Activated CD8-positive, alpha-beta memory T cell treated with anti-CD3 and anti-CD28 coated beads, Interleukin-2, amount 50 U/mL, for 48 hours (primary cell): ENCODE measurements at places on chromosomes 2 and 18.

DNA sequence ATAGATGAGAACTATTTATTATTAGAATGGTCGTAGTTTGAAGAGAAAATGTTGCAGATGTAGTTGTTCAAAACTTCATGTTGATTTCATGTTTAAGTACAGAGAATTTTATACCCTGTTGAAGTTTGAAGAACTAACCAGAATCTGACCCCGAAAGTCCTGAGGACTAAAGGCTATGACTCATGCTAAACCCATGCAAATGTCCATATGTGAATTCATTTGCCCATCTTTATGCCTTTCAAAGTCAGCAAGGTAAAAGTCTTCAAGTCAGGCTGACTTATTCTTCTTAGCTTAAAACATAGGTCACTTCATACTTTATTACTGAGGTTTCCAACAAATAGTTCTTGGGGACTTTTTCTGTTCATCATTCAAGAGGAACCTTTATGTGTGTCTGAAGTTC lies 185.5 kb downstream of the CCDC85A start:
- DNase-seq: no peak

GRCh38 chr18:13287372-13287771 lies 68.8 kb downstream of the LDLRAD4 start:
- no peak for DNase-seq

DNA sequence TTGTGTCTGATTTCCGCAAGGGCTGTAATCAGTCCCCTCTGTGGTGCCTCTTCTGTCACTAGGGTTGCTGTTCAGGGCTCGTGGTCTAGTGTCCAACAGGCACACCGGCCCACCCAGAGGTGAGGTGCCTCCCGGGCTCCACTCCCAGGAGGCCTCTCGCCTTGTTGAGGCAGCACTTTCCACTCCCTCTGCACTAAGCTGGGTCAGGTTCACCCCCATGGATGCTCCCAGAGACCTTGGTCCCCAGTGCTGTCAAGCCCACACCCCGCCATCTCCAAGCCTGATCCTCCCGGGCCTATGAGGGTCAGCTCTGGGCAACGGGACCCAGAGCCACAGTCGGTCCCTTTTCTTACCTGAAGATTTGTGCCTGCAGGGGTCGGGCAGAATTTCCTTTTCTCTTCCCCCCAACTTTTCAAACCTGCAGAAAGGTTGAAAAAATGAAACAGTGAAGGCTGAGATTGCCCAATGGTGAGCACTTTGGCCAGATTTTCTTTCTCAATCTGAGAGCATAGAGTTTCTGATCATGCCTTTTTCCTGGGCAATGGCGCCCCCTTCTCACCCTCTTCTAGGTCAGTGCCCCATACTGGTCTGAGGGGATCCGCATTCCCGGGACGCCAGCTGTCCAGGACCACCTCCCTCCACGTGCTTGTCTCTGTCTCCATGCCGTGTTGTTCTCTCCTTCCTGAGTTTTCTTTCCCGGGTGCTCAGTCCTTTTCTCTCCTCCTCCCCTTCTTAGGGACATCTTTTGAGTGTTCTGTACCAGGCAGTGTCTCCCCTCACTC lies 148.0 kb downstream of the ASB1 start:
- no peak for DNase-seq

DNA sequence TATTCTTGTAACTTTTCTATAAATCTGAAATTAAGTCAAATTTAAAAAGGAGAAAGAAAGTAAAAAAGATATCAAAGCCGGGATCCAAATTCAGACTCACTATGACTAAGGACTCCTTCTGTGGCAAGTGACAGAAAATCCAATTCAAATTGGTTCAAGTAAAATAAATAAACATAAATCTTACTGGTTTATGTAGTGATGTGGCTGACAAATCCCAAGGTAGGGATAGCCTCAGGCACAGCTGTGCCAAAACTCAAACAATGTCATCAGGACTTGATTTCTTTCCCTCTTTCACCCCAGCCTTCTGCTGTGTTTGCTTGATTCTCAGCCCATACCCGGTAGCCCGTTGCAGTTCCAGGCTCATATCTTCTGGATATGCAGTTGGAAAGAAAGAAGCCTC lies 284.6 kb downstream of the SP3 start:
- no peak for DNase-seq

GRCh38 chr2:202278036-202278760 lies 12.6 kb downstream of the NOP58 start:
- no peak for DNase-seq

GRCh38 chr2:172944794-172945509 lies 130.7 kb upstream of the MAP3K20 start:
- DNase-seq: no peak

DNA sequence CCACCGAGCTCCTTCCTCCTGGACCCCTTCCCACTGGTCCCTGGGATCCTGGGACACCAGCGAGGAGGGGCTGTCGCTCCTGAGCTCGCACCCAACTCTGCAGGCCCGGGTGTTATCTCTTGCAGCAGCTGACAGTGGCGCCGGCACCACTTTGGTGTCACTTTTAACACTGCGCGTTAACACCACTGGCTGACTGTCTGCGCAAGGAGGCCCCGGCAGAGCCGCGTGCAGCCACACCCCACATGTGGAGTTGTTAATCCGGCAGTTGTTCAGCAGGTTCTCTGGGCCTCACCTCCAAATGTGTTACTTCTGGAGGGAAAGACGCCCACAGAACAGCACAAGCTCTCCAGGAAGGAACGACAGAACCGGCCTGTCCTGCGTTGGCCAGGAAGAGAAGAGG lies 155.0 kb upstream of the GLI2 start:
- no peak for DNase-seq

DNA sequence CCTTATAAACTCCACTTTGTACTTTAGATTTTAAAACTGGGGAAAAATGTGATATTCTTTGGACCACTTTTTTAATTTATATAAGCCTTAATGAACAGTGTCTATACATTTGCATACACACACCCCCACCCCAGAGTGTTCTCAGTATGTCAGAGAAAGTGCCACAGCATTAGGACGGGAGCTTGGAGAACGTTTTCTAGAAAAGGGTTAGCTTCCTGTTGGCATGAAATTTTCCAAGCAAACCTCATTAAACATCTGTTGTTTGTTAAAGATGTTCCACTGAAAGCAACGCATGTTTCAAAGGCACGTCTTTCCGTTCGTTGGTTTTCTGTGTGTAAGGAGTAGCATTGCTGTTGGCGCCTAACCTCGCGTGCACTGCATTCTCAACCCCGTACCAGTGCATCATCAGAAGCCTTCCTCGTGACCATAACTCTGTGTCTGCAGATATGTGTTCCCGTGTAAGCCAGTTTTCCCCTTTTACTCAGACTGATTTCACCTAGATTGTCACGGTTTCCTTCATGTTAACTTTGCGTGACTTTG lies 228.5 kb downstream of the ALPK2 start:
- no peak for DNase-seq

- DNase-seq: no peak
These were observed 6.8 kb downstream of the MEIS1 start for GRCh38 chr2:66441581-66442320.

DNA sequence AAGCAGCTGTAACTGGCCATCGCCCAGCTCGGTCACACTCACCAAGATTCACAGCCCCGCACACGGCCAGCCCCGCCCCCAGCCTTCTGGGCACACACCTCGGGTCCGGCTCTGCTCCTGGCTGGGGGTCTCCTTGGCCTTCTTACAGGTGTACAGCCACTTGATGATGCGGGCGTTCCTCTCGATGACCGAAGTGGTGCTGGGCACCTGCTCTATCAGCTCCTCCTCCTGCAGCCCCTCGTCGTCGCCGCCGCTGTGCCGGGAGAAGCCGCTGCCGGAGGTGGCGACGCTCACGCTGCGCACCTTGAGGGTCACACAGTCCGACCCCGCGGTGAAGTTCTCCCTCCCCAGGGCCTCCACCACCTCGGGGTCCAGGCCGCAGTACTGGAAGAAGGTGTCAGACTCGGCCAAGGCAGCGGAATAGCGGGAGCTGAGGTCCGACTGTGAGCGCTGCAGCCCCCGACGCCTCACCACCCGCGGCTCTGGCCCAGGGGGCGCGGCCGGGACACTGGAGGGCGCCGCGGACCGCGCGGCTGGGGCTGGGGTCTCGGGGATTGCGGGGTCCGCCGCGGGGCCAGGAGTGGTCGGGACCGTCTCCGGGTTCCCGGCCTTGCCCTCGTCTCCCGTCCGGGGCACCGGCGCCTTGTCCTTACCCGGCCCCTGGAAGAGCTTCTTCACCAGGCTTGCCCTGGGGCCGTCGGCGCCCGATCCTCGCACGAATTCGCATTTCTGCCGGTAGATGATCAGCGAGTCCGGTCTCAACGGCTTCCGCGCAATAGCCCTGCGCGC lies 769 bp downstream of the FAM110C start:
- no peak for DNase-seq

DNA sequence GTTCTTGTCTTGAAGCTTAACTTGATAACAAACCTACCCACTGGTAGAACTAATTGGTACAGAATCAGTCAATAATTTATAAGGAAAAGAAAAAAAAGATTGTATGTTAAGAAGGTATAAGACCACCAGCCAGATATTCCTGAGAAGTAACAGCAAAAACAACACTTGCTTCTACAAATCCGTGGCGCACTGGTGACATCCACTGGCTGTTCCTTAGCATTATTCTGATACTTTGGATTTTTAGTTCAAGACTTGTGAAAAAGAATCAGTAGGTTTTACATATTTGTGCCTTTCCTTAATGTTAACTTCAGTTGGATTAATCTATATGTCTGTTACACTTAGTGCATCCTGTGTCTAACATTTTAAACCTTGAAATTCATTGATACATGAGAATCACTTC lies 141.8 kb downstream of the GRB14 start:
- no peak for DNase-seq

- DNase-seq: no peak
These were observed 217.2 kb downstream of the ARL4C start for GRCh38 chr2:234279637-234280036.

DNA sequence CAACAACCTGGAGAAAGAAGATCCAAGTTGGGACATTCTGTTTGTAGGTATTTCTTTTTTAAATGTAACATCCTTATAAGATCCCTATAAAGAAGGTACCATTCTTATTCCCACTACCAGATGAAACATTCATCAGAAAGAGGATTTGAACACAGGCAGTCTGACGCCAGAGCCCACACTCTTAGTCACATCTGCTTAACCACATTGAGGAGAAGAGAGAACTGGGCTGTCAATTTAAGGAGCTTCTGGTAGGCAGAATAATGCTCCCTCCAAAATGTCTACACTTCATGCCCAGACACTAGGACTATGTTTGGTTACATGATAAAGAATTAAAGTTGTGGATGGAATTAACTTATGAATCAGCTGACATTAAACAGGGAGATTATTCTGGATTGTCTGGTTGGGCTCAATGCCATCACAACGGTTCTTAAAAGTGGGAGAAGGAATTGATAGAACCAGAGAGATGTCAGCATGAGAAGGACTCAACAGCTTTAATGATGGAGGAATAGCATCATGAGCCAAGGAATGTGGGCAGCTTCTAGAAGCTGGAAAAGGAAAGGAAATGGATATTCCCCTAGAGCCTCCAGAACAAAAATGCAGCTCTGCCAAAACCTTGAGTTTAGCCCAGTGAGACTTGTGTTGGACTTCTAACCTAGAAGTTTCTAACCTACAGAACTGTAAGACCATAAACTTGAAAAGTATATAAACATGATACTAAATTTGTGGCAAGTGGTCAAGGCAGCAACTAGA lies 82.2 kb downstream of the KLF7 start:
- DNase-seq: no peak

GRCh38 chr18:67072791-67073190 lies 443.7 kb downstream of the DSEL start:
- no peak for DNase-seq

GRCh38 chr2:202638721-202639120 lies 4.0 kb downstream of the FAM117B start:
- DNase-seq: no peak

GRCh38 chr2:120454654-120455385 lies 108.9 kb downstream of the INHBB start:
- DNase-seq: no peak
